Muscle of leg (tissue), 16 donors: ENCODE measurements at places on chromosomes 2 and 18. TPM values are rescaled to one million over a fixed set of nuclear protein-coding genes. Genes with fewer than 3 reads are reported as not detected.

DNAJC5G gene
- not detected for total RNA-seq

SKOR2 gene
- total RNA-seq, result not detected

KCNF1 gene
- total RNA-seq, result 2.0 TPM

GRCh38 chr2:127072396-127072795 lies 34.6 kb downstream of the BIN1 start:
- no peak for DNase-seq

DNA sequence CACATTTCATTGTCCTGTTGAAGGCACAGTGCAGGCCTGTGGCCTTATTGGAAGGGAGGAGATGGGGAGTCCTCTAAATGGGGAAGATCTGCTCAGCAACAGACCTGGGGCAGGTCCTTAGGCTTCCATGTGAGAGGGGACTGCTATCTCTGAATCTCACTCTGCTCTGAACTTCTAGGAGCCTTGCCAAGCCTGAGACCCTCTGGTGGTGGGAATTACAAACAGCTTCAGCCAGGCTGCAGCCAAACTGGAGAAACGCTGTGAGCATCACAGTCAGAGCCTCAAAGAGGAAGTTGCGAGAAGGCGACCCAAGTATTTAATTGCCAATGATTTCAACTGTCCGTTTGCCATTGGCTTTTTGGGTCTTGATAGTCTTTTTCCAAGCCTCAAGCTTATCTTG lies 66.8 kb upstream of the MC2R start:
- DNase-seq, result peak; percentile 12

DNA sequence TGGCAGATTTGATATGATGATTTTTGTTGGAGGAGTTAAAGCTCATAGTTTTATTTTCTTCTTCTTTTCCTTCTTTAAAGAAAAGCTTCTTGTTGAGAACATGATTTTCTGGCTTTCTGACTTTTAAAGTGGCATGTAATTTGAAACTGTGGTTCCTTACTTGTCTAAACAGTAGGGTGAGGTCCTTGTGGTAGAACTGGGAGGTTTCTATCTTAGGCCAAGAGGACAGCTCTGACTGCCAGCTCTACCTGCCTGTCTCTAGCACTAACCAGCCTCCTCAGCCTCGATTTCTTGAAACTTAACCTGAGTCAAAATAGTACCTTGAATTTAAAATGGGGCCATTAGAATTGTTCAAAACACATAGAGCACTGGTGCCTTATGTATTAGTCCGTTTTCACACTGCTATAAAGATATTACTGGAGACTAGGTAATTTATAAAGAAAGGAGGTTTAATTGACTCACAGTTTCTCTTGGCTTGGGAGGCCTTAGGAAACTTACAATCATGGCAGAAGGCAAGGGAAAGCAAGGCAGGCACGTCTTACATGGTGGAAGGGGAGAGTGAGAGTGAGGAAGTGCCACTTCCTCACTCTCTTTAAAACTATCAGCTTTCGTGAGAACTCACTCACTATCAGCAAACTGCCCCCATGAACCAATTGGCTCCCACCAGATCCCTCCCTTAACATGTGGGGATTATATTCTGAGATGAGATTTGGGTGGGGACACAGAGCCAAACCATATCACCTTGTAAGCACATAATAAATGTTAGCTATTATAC lies 119.0 kb downstream of the CERS6 start:
- DNase-seq, result no peak

DNA sequence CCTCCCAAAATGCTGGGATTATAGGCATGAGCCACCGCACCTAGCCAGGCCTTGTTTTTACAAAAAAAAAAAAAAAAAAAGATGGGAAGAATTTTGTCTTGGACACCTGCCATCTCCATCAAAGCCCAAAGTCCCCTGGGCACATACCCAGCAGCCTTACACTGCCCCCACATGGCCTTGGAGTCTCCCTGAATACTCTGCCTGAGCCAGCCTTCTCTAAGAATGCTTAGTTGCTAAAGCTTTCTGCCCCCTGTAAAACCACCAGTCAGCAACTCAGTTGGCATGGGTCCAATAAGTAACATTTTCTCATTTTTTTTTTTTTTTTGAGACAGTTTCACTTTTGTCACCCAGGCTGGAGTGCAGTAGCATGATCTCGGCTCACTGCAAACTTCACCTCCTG lies 40.6 kb downstream of the SPC25 start:
- peak; percentile 36 for DNase-seq

DNA sequence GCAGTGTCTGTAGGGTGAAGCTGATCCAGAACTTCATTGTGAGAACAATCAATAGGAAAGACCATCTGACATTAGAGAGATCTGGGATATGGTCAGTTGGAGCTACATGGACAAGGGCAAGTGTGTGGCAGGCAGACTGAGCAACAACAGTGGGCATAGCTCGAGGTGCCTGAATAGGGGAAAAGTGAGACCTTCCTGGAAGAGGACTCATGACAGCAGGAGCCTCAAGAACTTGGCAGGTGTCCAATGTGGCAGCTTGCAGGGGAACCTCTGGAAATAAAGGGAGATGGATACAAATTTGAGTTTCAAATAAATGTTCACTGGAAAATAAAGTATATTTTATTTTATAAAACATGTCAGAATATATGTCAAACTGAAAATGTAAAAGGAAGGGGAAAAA lies 117.9 kb downstream of the TANC1 start:
- peak; percentile 56 for DNase-seq

DNA sequence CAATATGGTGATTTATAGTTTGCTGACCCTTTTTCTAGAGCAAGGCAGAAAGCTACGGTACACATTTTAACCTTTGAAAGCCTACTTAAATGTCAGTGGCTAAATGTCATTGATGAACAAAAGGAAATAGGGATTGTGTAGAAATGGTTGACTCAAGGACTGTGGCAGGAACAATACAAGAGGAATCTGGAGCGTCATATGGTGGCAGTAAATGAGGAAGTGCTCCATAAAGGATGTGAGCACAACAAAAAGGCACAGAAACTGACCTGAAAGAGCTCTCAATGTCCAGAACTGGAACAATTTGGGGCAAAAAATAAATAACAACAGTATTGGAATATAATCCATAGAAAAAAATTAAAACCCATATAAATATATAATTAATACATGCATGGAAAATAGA lies 443.9 kb upstream of the VRK2 start:
- peak; percentile 11 for DNase-seq

- DNase-seq, result peak; percentile 66
These were observed 26.6 kb upstream of the ICOS start for GRCh38 chr2:203909974-203910373.

DNA sequence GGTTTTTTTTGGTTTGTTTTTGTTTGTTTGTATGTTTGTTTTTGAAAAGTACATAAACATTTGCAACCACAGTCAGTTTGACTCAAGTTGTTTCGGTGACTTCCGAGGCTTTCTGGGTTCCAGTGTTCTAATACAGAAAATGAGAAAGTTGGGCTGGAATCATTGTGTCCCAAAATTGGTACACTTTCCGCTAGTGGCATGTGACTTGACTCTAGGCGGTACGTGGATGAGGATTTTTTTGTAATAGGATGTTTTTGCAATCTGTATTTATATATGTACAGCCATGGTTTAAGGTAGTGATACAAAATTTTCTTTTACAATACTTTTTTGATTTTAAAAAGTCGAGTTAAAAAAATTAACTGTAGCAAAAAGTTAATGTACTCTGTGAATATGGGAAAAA lies 1.7 kb downstream of the MFF start:
- no peak for DNase-seq

DNA sequence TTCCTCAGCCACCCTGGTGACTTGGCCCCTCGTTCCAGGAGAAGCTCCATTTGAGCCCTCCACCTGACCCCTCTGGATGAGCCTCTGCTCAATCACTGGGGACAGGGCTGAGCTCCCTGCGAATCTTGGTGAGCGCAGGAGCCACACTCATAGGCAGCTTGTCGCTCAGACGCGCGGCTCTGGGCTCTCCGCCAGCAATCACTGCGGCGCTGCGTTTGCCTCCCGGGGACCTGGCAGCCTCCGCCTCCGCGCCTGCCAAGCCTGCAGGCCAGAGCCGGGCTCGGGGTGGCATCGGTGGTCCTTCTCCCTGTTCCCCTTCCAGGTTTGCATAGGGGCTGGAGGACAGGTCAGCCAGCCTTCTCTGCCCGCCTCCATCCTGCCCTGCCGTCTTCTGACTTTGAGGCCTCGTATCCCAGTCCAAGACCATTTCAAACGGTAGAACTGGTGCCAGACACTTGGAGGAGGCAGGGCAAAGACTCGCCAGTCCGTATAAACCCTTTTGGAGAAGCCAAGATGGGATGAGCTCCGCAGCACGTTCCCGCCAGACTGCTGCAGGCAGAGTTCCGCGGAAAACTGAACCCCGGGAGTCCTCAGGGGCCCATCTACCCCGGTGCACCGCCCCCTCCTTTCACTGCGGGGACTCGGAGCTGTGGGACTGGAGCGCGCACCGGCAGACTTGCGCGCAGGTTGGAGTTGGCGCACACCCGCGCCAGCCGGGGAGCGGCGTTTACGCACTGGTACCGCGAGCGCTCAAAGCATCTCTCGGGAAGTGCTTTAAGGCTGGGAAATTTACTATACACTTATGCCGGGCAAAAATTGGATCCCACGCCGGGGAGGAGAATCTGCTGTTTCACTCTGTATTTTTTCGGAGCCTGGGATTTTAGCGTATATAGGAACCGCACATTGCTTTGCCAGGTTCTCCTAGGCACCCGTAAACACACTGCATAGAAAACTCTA lies 1.1 kb upstream of the TACR1 start:
- peak; percentile 54 for DNase-seq

GRCh38 chr2:155747531-155747930 lies 585.0 kb downstream of the NR4A2 start:
- no peak for DNase-seq

DNA sequence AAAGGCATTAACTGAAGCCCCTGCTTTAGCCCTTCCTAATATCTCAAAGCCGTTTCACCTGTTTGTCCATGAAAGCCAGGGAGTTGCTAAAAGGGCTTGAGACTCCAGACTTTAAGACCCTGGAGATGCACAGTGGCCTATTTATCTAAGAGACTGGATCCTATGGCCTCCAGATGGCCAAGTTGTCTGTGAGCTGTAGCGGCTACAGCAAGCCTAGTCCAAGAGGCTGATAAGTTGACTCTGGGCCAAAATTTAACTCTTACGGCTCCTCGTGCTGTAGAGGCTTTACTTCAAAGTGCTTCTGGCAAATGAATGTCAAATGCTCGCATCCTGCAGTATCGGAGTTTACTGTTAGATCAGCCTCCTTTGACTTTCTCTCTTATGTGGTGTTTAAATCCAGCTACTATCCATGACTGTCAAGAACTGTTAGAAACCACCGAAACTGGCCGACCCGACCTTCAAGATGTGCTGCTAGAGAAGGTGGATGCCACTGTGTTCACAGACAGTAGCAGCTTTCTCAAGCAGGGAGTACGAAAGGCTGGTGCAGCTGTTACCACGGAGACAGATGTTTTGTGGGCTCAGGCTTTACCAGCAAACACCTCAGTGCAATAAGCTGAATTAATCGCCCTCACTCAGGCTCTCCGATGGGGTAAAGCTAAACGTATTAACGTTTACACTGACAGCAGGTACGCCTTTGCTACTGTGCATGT lies 336.7 kb upstream of the CNTNAP5 start:
- peak; percentile 65 for DNase-seq

DNA sequence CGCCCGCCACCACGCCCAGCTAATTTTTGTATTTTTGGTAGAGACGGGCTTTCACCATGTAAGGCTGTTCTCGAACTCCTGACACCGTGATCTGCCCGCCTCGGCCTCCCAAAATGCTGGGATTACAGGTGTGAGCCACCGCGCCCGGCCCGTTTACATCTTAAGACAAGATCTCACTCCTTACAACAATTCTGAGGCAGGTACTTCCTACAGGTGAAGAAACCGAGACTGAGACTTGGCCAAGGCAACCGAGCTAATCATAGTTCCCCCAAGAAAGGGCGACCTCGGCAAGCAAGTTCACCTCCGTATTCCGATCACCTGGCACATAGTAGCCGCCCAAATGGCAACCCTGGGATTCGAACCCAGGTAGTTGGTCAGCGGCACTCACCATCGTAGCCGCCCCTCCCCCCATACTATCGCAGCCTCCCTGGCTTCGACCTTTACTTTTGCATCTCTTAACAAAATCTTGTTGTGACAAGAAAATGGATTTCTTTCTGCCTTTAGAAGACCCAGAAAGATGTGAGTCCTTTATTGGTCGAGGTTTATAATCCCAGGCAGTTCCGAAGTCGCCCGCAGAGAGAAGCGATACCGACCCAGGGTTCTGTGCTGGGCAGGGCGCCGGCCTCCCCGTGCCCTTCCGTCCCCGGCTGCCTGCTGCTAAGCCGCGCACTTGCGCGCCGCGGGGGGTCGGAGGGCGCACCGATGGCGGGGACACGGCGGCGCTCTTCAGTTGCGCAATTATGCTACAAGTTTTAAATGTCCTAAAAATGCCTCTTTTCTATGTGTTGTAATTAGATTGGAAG lies 1.1 kb upstream of the FZD5 start:
- DNase-seq, result no peak

GRCh38 chr2:211931314-211931713 lies 607.3 kb downstream of the ERBB4 start:
- no peak for DNase-seq

DNA sequence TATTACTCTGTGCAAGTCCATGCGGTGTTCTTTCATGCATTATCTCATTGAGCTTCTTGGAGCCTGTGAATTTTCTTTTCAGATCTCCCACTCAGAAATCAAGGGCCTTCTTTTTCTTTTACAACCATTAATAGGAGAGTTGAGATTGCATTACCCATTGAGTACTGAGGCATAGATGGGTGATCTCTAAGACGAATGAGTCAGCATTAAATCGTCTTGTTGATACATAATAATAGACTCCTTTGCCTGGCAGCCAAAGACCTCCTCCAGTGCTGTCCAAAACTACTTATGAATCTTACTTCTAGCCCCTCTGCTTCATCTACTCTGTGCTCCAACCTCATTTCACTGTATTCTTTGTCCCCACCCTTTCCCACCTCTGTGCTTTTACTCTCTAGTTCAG lies 180.5 kb downstream of the AGPS start:
- DNase-seq, result no peak

GRCh38 chr2:201280191-201281040 lies 20.1 kb downstream of the CASP8 start:
- DNase-seq, result no peak

DNA sequence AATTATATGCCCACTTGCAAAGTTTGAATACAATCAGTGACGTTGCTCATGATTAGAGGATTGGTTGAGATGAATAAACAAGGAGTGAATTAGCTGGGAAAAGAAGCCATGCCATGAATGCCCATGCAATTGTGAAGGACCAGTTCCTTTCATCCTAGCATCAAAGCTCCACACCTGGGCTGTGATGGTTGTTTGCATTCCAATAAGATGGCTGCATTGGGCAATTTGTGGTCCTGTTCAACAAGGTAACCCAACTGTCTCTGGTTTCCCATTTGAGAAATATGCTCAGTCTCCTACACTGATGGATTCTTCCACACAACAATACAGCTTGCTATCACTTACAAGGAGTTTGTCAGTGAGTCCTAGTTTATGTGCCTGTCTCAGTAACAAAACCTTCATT lies 550.2 kb downstream of the STK39 start:
- no peak for DNase-seq
